ENCODE measurements at places on chromosomes 1 and 21.

DNA sequence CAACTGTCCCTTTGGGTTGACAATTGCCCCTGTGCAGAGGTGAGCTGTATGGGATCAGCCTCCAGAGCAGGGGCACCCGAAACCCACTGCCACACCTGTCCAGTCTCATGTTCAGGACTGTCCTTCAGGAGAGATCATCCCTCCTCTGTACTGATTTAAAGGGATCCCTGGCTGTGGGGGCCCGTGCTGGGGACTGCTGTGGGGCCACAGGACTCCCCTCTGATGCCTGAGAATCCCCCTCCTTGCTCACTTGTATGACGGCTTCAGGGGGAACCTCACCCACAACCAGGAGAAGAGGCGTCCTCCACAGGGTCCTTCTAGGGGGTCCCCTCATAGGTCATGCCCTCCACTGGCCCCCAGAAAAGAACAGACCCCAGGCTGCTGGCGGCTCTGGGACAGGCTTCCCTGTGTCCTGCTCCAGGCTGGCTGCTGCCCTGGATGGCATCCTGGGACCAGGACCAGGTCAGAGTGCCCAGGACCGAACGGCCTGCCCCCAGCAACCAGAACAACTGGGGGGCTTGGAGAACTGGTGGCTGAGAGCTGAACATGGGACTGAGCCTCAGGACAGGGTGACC lies 77.5 kb upstream of the ACTRT2 start:
- DNase-seq = no peak

DNA sequence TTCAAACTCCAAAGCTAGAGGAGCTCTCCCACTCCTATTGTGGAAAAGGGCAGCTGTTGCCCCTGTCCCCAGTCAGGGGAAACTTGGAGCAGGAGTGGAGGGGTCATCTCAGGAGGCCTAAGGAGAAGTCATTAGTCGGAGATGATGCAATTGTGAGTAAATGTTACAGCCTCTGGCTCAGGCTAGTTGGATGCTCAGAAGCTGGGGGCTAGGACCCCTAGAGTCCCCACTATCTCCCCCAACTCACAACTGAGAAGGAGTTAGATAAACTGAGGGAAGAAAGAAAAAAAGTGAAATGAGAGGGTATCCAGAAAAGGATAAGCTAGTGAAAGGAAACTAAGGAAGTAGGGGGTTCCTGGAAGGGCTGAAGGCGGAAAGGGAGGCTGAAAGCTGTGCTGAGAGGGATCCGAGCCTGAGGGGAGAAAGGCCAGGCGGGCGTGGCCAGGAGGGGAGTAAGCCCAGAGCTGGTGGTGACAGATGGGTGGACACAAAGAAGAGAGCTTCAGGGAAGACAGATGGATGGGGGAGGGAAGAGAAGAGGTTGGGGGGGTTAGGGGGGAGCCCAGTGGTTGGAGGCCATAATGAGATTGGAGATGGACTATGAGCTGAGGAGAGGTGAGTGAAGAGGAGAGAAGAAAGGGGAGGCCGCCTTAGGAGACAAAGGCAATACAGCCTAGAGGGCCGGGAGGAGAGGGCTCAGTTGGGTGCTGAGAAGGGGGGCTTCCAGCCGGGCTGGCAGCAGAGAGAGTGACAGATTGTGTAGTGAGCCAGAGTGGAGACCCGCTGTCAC lies 4.5 kb upstream of the NHLH1 start:
- DNase-seq = peak; percentile 59

DNA sequence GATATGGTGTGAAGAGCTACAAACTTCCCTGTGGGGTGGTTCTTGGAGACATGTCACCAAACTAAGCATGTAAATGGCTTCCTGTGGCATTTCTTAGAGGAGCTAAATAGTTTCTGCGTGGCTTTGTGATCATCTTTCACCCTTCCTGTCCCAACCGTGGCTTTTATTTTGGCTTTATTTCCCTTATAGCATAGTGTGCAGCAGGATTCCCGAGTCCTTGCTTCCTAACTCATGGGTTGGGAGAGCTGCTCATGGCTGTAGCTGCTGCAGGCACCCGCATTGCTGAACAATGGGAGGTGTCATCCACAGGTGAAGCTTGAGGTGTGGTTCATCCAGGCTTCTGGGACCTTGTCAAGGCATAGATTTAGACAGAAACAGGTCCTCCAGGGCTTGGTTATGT lies 192.0 kb downstream of the SDCCAG8 start:
- DNase-seq = no peak

DNA sequence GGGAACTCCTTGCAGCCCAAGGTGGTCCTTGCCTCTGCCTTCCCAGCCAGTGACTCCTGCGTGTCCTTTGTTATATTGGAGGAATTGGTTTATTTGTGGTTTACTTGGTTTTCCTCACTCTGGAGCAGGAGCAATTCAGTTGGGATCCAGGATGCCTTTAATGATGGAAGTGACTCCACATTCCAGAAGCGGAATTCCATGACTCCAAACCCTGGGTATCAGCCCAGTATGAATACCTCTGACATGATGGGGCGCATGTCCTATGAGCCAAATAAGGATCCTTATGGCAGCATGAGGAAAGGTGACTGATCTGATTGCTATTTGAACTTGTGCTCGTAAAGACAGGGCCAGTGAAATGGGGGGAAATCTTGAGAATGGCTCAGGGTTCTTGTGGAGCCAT lies 15.1 kb upstream of the PIGV start:
- no peak for DNase-seq

DNA sequence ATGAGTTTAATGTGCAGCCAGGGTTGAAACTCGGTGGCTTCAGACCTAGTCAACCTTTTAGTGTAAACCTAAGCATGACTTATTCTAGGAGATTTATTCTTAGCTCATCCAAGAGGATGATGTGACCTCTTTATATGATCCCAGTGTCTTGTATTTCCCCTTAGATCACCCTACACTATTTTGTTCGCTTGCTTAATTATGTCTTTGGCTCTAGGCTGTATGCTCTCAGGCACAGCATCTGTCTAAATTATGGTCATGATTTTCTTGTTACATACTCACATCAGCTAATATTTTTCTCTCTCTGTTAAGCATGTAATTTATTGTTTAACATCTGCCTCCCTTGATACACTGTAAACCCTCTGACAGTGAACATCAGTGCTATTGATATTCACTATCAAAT lies 19.1 kb downstream of the COL11A1 start:
- DNase-seq = no peak

DNA sequence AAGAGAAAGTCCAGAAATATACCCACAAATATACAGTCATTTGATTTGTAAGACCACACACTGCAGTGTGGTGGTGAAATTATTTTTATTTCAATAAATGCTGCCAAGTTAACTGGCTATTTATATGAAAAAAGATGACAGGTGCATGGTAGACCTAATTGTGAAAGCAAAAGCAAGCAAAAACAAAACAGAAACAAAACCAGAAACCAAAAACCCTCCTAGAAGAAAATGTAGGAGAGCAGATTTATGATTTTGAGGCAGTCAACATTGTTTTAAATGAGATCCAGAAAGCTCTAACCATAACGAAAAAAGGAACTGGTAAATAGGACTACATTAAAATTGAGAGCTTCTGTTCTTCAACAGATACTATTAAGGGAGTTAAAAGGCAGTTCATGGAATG lies 303.6 kb downstream of the PRDM2 start:
- DNase-seq = no peak

DNA sequence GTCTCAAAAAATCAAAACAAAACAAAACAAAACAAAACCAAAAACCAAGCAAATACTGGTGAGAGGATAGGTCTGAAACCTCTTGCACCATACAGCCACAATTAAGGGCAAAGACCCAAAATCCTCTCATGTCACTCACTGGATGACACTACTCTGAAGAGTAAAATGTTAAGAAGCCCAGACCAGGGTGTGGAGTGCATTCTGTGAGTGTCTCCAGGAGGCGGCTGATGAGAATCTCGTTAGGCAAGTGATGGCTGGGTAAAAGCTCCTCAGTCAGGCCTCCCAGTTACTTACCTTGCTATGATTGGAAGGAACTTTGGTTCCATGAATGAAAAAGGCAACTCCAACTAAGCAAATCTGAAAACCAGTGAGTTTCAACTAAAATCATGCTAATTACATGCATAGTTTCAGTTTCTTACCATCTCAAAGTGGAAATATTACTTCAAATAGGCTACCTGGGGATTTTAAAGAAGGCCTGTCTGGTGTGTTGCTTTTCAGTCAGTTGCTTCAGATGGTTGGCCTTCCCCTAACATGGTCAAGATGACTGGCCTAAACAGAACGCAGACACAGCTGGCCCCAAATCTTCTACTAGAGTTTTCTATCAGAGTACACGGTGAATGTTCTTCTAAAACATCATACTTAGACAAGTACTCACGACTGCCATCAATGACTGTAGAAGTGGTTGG lies 95.1 kb downstream of the KIAA0319L start:
- DNase-seq = no peak

- peak; percentile 7 for DNase-seq
Measured at GRCh38 chr1:189374816-189375215, 1102.8 kb downstream of the BRINP3 start.

GRCh38 chr1:1058088-1058905 lies 15.8 kb downstream of the RNF223 start:
- DNase-seq = no peak

- peak; percentile 34 for DNase-seq
Measured at GRCh38 chr1:40633931-40634376, 31.5 kb downstream of the RIMS3 start.

- no peak for DNase-seq
Measured at GRCh38 chr21:31566611-31567010, 92.9 kb upstream of the SOD1 start.

DNA sequence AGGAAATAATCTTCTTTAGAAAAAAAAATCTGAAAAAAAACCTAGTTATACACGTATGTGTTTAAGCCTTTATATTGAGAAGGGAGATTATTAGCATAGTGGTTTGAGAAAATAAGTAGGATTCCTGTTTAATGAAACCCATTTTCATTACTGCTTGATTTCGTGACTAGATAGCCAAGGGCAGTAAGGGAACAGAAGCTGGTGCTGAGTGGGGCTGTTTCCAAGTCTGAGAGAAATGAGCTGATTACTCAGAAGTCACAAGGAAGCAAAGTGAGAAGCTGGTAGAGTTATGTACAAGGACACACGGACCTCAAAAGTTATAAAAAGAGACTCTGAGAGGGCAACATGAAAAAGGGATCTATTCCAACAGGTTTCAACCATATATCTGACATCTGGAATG lies 256.5 kb downstream of the TTLL7 start:
- DNase-seq = no peak

DNA sequence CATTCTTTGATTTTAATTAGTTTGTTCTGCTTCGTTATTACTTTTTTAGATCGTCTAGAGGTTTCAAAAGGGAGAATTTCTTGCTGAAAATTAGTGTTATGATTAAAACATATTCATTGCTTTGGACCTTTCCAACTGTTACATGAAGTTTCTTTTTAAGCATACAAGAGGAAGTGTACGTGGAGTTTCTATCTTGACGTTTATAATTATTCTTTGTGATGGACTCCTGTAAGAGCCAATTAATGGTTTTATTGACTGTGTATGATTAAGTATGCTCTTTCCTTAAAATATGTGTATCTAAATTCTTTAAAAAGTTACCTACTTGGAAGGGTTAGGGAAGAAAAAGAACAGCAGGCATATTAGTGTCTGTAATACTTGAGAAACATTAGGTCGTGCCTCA lies 37.8 kb downstream of the SPEN start:
- DNase-seq = no peak

GRCh38 chr1:213061263-213061662 lies 10.2 kb downstream of the RPS6KC1 start:
- DNase-seq = no peak

DNA sequence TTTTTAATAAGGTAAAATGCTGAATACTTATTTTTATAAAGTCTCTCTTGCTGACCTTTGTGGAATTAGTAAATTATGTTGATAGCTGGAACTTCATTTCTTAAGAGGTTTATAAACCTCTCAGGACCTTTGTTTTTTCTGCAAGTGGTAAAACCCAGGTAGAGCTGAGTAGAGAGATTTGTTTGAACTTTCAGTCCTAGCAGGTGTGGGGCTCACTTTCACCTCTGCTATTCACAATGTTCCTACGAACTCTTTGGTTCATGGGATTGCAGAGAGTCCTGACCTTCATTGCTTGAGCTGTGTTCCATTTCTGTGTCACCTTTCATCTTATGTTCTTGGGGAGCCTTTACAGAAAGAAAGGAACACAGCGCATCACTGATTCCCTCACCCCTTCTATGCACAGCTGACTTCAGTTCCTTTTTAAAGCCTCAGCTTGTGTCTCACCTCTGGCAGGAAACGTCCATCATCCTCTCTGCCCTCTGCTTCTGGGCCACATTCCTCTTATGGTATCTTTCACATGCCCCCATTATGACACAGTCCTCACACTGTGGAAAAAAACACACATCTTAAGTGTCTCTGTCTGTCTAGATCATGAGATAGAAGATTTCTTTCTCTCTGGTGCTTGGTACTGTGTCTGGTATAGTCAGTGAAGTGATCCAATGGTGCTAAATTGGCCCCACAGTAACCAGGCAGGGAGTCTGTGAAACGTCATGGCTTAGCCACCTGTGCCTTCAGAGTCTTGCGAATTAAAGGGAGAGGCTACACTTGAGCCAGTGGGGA lies 262.5 kb upstream of the B3GALT2 start:
- DNase-seq = no peak

- DNase-seq = peak; percentile 90
Measured at GRCh38 chr1:2314273-2314802, 77.0 kb downstream of the MORN1 start.

- DNase-seq = peak; percentile 71
Measured at GRCh38 chr1:229625071-229625914, 629 bp downstream of the TAF5L start.

DNA sequence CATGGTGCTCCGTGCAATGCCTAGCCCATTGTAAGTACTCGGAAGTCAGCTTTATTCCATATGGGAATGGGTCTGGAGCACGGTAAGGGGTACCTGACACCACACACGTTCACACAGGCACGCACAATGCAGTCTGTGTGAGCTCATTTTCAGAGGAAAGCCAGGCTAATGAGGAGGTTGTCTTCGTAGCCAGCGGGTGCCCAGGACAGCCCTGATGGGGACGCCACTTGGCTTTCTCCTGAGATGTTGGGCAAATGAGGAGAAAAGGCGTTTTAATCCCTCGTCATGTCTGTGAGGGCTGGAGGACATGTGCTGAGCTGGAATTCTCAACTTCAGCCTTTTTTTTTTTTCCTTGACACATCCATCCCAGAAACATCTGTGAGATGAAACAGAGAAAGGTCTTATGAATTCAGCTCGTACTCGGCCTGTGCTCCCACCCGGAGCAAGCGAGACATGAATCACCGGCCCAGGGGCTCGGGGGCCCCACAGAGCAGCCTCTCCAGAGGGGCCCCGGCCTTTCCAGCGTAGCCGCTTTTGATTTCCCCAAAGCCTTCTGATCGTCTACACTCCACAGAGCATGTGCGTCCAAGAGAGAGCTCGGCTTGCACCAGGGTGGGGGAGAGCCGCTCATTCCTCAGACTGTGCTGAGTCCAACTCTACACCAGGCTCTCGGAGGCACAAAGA lies 125.1 kb downstream of the EPHB2 start:
- peak; percentile 71 for DNase-seq

- no peak for DNase-seq
Measured at GRCh38 chr21:39668369-39668768, 55.6 kb downstream of the B3GALT5 start.

GRCh38 chr1:121483234-121483633 lies 298.5 kb downstream of the SRGAP2C start:
- no peak for DNase-seq
